ENCODE measurements at places on chromosomes 16 and 17. TPM values are rescaled to one million over a fixed set of nuclear protein-coding genes. Genes with fewer than 3 reads are reported as not detected.

PMP22 gene
- 15.3 TPM for total RNA-seq

- DNase-seq: no peak
Measured at GRCh38 chr16:10252155-10252554, 69.9 kb upstream of the GRIN2A start.

GRCh38 chr17:13885550-13885949 lies 183.8 kb upstream of the COX10 start:
- DNase-seq: no peak

CACNG3 gene
- total RNA-seq: not detected

DNA sequence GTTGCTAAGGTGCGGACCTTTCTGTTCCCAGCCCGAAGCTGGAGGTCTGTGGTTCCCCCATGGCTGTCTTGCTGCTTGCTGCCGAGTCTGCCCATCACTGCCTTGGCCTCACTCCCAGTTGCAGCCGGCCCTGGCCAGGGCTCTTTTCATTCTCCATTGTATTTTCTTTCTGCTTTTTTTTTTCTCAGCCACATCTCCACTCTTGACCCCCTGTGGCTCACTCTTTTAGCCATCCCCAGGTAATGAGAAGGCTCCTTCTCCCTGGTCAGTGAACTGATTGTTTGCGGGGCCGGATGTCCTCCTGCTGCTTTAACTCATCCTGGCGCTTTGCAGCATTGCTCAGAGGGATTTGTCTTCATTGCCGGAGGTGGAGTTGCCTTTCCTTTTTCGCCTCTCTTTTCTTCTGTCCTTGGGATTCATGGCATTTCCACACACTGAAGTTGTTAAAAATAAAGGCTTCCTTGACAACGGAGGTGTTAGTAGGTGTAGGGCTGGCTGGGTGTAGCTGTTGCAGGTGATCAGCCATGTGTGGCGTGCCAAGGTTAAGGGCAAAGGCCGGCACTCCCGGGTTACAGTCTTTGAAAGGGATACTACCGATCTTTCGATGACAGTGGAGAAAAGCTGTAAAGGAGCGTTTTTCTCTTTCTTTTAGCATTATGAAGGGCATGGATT lies 34.1 kb downstream of the MAP2K6 start:
- DNase-seq: no peak

GRCh38 chr17:59124665-59125064 lies 18.0 kb upstream of the TRIM37 start:
- peak; percentile 10 for DNase-seq

DNA sequence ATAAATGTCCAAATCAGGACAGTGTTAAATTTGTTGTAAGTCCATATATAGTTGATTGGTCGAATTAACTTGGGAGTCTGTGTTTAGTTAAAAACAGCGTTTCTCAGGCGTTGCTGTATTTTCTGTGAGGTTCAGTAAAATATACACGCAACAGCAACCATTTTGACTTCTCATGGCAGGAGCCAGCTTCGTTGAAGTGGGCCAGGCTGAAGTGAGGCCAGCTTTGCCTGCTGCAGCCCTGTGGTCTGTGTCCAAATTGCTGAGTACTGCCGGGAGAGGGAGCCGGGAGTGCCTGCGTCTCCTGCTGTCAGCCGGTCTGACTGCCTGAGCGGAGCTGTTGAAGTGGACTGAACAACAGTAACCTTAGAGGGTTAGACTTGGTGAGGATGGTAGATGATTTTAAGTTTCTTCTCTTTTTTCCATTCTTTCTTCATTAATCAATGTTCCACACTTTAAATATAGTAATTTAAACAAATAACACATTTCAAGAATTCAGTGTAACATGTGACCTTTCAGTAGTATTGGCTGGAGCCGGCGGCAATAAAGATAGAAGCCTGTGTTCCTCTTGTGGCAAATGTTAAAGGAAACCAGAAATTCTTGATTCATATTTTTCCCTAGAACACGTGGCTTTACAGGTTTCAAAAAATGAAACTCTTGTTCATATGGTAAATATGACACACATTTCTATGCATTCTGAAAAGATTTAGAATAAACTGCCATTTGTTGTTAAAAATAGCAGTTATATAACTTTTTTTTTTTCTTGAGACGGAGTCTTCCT lies 37.0 kb upstream of the ZNF750 start:
- DNase-seq: no peak

Measured in M059J (cell line).